ENCODE measurements at places on chromosomes 3 and 15.
A peak's percentile ranks its signal among the peaks of the same experiment; 100 is the strongest.

DNA sequence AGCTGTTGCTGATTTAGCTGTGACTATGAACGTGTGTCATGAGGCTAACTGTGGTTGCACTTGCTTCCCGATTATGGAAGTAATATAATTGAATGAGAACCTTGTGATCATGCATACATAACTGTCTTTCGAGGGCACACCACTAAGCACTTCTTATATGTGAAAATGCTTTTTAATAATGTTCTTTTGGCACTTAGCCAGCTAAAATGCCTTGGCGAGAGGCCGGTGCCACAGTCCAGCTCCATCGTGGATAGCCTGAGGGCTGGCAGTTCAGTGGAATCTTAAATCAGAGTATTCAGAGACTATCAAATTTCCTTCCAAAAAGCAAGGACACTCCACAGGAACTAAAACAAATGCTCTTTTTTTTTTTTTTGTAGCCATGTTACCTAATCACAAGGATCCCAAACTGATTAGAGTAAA, 161.6 kb upstream of the FRMD4B start:
- DNase-seq = no peak

- DNase-seq = no peak
Measured at GRCh38 chr15:29127506-29128430, 141.9 kb downstream of the NSMCE3 start.

DNA sequence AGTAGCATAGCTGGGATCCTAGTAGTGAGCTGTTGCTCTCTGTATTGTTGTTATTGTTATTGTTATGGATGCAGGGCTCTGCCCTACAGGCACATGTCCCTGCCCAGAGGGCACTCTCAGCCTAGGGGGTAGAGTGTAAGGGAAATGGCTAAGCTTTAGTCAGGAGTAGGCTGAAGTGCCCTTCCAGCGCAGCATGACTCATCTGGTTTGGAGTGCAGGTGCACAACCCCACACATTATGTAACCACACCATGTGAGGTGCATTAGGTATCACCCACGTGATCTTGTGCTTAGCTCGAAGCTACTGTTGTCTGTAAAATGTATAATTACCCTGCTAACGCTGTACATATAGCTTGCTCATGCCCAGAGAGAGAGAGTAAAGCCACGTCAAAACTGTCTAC, 48.3 kb upstream of the TIPARP start:
- peak; percentile 74 for DNase-seq

- DNase-seq = no peak
Measured at GRCh38 chr3:144317961-144318360, 346.3 kb downstream of the DIPK2A start.

DNA sequence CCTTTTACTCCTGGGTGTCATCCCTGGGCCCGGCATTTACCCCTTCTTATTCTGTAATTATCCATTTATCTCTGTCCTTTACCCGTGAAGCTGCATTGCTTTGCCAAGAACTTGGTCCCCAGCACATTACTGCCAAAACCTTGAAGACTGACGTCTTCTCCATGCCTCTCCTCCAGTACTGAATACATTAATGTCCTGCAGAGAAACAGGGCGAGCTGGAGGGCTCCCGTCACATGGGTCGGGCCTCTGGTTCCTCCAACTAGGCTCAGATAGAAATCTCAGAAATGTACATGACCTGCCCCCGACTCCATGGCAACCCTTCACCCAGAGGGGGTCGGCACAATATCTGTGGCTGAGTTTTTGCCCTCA, 445 bp downstream of the EFCAB12 start:
- DNase-seq = no peak

GRCh38 chr15:67843571-67844387, 3.9 kb upstream of the RNU6-1 start:
- no peak for DNase-seq

DNA sequence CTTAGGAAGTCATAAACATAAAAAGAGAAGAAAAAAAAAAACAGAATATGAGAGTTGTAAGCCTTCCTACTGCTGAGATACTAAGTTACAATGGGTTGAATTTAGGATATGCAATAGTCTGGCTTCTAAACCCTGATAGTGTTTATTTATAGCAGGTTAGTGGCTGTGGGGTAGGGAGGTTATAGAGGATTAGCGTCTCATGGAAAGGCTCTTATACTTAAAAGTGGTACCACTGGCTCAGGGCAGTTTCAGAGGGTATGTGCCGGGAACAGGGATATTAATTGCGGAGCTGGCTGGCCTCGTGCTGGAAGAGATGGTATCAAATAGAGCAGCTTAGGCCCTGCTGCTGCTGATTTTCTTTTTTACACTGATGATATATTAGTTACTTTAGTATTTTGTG, 60.8 kb downstream of the PFN2 start:
- no peak for DNase-seq

DNA sequence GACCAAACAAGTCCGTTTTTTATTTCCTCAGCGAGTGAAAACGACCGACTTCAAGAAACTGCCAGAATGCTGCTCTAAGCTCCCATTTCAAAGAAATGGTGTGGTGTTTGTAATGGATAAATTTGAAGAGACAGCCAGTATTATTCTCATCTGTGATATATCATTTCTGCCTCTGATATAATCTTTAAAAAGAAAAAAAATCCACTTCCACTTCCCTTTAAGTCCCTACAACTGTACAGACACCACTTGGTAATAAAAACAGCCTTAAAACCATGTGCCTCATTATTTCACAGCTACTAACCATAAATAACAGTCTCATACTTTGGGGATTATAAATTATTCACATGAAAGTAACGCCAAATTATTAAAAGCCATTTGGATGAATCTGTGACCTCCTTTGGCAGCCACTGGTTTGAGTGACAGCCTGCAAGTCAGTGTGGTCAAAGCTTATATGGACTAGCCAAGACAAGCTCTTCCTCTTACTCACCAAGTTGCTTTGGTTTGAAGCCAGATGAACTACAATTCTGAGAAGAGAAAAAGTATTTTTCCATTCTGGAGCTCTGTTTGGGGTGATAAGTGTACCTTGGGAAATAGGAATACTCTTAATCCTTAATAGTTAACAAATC, 168.0 kb downstream of the SHOX2 start:
- peak; percentile 37 for DNase-seq

DNA sequence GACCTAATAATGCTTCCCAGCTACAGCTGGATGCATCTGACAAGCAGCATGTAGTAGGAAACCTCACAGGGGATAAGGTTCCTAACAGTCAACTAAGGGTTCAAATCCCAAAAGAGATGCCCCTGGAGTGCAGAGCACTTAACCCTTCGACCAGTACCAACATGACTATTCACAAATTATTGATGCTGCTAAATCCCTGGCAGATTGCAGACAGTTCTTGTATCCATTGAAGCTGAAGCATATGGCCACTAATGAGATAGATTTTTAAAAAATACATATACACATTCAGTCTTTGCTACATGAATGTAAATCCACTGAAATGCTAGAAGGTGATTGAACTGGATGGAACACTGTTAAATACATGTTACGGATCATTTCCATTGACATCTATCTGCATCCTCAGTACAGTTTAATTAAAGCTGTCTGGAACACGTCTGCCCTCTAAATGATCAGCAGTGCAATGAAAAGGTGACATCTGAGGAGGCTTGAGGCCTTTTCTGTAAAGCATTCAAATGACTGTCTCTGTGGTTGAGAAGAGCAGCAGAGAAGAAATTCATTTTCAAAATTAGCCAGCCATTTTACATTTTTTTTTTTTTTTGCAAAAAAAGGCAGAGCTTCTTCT, 19.5 kb upstream of the NANOGP8 start:
- no peak for DNase-seq

DNA sequence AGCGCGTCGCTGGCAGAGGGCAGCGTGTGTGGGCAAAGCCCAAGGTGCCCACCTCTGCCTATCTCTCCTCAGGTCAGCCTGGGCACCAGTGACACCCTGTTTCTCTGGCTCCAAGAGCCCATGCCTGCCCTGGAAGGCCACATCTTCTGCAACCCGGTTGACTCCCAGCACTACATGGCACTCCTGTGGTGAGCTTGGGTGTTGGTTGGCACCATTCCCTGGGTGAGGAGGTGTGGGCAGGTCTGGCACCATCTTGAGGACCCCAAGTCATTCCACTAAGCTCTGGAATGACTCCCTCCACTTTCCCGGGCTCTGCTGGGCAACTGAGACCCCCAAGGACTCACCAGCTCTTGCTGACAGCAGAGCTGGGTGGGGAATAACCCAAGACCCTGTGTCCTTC, 28.5 kb downstream of the XYLB start:
- no peak for DNase-seq

GRCh38 chr3:129470861-129471260, 30.8 kb downstream of the IFT122 start:
- DNase-seq = no peak

DNA sequence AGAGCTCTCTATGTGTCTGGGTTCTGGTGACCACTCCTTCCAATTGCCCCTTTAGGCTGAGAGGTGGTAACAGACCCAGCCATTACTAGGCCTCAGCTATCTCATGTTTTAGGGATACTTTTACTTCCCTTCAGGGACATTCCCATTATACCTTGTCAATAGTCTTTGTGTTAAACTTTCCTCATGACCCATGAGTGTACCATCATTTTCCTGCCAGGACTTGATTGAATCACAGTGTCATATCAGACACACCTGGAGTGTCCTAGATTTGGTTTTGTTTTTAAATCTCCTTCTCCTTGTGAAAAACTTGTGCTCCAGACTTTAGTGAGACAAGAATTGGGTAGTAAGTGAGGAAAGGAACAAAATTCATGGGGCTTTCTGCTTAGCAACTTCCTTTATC, 136.6 kb downstream of the KCNAB1 start:
- no peak for DNase-seq

GRCh38 chr3:127448671-127449070, 141.9 kb downstream of the TPRA1 start:
- no peak for DNase-seq

- no peak for DNase-seq
Measured at GRCh38 chr15:74176262-74177214, 3.0 kb downstream of the ISLR start.

DNA sequence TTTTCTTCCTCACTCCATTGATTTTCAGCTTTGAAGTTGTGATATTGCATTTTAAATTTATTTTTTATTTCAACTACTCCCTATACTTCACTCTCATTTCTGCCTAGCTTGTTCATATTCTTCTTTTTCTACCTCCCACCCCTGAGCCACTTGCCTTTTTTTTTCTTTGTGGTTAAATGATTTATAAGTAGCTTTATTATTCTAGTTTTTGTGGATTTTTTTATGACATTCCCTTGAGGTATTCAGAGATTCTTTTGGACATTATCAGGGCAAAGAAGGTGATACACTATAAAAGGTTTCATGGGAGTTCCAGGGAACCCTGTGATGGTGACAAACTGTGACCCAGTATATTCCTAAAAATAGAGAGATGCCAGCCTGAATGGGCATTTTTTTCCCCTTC, 3.3 kb downstream of the C15orf61 start:
- no peak for DNase-seq

GRCh38 chr3:16536344-16536663, 22.8 kb upstream of the RFTN1 start:
- no peak for DNase-seq

DNA sequence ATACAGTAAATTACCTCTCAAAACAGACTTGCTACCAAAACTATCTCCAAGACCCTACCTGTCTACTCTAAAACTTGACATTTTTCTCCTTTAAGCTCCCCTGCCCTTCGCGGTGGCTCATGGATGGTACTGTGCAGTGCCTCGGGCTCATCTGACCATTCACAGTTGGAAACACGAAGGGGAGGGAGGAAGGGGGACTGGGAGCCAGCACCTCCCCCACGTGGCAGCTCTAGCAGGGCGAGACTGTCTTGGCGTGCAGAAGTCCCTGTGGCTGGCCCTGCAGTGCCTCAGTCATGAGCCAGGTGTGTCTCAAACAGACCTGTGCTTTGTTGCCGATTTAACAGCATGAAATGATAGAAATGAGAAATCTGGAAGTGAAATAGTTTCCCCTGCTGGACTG, 372.0 kb downstream of the GABRG3 start:
- DNase-seq = no peak

DNA sequence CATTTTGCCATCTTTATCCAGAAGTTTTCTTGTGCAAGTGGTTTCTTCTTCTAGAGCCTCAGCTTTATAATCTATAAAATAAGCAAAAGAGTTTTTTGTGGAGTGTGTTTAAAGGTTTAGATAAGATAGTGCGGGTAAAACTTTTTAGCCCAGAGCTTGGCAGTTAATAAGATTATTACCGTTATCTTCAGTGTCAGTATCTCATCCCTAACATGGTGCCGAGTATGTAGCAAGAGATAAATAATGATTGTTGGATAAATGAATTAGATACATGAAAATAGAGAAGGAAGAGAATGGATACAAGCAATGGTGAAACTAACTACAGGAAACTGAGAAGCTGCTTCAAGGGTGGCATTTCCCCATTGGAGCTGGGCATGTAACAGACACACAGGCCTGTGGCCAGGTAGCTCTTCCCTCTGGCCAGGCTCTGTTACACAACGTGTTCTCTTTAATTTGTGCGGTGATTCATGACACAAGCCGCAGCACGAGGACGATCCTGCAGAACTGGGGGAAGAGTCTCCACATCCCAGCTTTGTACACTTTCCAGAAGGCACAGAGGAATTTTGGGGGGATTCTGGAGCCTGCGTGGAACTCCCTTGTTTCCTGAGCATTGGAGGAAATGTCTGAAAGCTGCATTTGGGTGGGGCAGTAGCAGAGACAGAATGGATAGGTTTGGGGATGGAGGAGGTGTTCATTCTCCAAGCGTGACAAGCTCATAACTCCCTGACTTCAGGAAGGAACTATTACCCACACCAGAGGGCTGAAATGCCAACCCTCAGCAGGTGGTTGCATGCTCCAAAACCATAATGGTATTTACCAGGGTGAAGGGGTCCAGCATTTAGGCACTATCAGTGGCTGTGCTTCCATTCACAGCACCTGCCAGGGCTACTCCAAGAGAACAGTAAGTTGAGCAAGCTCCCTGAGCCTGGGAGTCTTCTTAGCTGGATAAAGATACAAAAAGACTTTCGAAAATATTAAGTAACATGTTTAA, 14.2 kb upstream of the ST6GAL1 start:
- DNase-seq = no peak

DNA sequence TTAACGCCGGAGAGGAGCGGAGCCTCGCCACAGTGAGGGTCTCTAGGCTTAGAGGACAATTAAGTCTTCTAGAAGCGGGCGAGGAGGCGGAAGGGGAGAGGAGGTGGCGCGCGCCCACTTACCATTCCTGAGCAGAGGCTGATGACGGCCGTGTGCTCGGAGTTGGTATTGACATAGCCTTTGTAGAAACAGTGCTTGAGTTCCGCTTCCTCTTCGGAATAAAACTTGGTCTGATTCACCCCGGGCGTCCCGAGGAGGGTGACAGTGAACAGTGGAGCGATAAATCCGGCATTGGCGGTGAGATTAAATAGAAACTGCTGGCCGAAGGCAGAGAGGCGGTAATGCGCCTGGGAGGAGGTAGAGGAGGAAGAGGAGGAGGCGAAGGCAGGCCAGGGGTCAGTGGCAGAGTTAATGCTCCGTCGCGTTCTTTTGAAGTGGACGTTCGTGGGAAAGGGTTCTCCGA, 1.3 kb downstream of the ADAMTS9 start:
- peak; percentile 87 for DNase-seq

DNA sequence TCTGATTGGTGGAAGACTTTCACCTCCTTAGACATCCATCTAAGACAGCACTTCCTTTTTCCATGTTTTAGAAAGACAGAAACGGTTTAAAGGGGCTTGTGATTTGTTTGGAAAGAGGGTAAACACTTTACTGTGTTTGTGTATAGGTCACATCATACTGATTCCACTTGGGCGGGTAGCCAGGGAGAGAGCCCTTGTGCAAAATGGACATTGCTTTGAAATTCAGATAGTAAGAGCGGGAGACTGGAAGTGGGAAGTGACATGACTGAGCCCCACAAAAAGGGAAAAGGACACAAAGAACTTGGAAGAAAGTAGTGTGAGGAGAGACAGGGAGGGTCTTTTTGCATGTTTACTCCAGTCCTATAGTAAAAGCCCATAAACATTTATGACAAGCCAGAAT, 195.6 kb upstream of the CNTN4 start:
- no peak for DNase-seq
